ENCODE measurements at places on chromosomes 12 and 14. TPM values are rescaled to one million over a fixed set of nuclear protein-coding genes. Genes with fewer than 3 reads are reported as not detected.
A peak's percentile ranks its signal among the peaks of the same experiment; 100 is the strongest.

DNA sequence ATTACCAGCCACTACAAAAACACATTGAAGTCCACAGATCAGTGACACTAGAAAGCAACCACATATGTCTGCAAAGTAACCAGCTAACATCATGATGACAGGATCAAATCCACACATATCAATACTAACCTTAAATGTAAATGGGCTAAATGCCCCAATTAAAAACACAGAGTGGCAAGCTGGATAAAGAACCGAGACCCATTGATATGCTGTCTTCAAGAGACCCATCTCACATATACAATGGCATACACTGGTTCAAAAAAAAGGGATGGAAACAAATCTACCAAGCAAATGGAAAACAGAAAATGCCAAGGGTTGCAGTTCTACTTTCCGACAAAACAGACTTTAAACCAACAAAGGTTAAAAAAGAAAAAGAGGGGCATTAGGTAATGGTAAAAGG lies 307.7 kb downstream of the GPHN start:
- H3K36me3 ChIP-seq = peaks cover 30% of the 10 kb centered on the region
- H3K27me3 ChIP-seq = no peaks in the 10 kb centered on the region
- no peaks in the 10 kb centered on the region for H3K4me1 ChIP-seq
- H3K27ac ChIP-seq = no peak overlapping the region

Gene SH2B3
- total RNA-seq = 36.4 TPM

Gene PELI2
- total RNA-seq = 15.0 TPM

Gene AKAP5
- 3.4 TPM for total RNA-seq

DNA sequence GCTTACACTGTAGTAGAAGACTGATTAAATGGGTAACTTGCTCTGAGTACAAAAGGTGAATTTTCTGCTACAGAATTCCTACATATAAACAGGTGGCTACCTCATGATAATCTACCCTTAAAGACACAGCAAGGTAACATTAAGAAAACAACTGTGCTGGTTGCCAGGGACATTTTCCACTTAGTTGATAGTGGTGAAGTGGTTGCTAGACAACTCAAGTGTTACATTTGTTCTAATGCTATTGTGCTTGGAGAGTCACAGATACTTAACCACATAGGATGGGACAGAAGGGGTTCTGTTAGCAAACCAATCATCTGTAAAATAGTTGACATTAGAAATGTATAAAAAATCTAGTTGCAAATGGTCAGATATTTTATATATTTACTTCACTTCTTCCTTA lies 870.3 kb upstream of the SEL1L start:
- H3K4me3 ChIP-seq = no peak overlapping the region
- no peak overlapping the region for H3K27ac ChIP-seq
- no peaks in the 10 kb centered on the region for H3K4me1 ChIP-seq
- no peak for DNase-seq
- no peaks in the 10 kb centered on the region for H3K27me3 ChIP-seq

Gene CIROP
- not detected for total RNA-seq

DNA sequence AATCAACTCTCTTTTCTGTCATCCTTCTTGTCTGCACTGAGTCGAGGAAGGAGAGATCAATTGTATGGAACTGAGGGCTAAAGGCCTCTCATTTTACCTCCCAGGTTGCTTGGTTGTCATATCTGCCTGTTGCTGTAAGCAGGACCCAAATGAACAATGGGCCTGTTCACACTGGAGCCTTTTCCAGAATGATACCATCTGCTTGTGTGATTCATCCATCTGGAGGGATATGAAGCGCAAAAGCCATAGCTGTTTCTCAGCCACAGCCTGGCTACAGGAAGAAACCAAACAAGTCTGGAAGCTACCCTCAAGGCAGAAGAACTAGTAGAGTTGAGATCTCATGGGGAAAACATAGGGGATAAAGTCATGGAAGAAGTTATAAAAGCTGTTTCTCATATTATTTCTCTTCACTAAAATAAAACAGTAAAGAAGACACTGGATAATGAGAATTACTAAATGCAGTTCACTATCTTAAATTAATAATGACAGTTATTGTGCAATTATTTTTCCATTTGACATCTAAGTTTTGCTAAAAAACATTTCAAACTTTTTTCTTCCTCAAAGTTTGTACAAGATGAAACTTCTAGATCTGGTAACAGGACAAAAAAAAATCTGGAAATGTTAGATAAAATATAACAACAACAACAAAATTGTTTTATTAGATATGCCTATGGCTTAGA lies 106.3 kb downstream of the SPTSSA start:
- no peak overlapping the region for H3K4me3 ChIP-seq
- peaks cover 23% of the 10 kb centered on the region for H3K4me1 ChIP-seq
- no peaks in the 10 kb centered on the region for H3K36me3 ChIP-seq
- H3K27me3 ChIP-seq = no peaks in the 10 kb centered on the region

Gene FGF6
- not detected for total RNA-seq

GRCh38 chr14:60981633-60982455 lies 799 bp downstream of the SLC38A6 start:
- no peak overlapping the region for H3K4me3 ChIP-seq
- H3K4me1 ChIP-seq = peaks cover 44% of the 10 kb centered on the region
- no peak overlapping the region for H3K27ac ChIP-seq
- DNase-seq = no peak
- no peaks in the 10 kb centered on the region for H3K27me3 ChIP-seq

Gene SLC41A2
- 24.4 TPM for total RNA-seq

Gene CCDC197
- not detected for total RNA-seq

DNA sequence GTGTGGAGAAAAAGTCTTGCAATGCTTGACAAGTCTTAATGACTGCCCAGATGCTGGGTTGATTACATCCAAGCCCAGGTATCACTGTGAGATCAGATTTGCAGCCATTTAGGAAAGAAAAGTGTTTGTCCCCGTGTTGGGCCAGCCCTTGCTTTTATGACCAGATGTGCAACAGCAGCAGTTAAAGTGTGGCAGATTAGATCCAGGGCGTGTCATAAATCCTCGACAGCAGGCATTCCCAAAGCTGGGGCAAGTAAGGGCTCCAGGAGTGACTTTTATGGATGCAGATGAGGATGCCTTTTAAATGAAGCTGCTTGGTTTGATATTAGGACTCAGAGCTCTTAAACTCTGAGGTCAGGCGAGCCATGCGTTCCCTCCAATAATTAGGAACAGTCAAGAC lies 1.7 kb downstream of the SMOC1 start:
- H3K4me1 ChIP-seq = peaks cover 2% of the 10 kb centered on the region
- no peak for DNase-seq
- no peaks in the 10 kb centered on the region for H3K36me3 ChIP-seq
- no peak overlapping the region for H3K27ac ChIP-seq
- peaks cover 53% of the 10 kb centered on the region for H3K27me3 ChIP-seq
- no peak overlapping the region for H3K4me3 ChIP-seq

- H3K36me3 ChIP-seq = peaks cover 51% of the 10 kb centered on the region
- H3K27ac ChIP-seq = peak overlapping the region; percentile 28
- no peak for DNase-seq
- H3K4me1 ChIP-seq = peaks cover 10% of the 10 kb centered on the region
- no peaks in the 10 kb centered on the region for H3K27me3 ChIP-seq
Observed at GRCh38 chr12:71639341-71639760, 24.3 kb downstream of the ZFC3H1 start.

GRCh38 chr12:114090211-114090610 lies 124.1 kb upstream of the RBM19 start:
- no peaks in the 10 kb centered on the region for H3K36me3 ChIP-seq
- no peak for DNase-seq
- no peaks in the 10 kb centered on the region for H3K4me1 ChIP-seq
- H3K27me3 ChIP-seq = no peaks in the 10 kb centered on the region
- no peak overlapping the region for H3K4me3 ChIP-seq

DNA sequence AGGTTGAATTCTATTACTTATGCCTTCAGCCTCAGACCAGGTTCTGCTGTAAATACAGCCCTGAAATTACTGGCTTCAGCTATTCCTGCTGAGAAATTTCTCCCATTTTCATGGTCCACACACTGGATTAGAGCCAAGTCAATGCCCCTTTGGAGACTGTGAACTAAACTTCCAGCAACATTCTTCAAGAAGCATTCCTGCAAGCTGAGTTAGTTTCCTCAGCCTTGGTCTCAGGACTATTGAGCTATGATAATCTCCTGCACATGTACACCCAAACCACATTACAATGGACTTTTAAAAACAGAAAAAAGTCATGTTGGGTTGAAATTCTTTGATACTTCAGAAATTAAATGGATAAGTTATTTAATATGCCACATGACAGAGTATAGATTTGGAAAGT lies 58.0 kb upstream of the AVPR1A start:
- DNase-seq = no peak
- H3K4me1 ChIP-seq = peaks cover 7% of the 10 kb centered on the region
- H3K36me3 ChIP-seq = no peaks in the 10 kb centered on the region

DNA sequence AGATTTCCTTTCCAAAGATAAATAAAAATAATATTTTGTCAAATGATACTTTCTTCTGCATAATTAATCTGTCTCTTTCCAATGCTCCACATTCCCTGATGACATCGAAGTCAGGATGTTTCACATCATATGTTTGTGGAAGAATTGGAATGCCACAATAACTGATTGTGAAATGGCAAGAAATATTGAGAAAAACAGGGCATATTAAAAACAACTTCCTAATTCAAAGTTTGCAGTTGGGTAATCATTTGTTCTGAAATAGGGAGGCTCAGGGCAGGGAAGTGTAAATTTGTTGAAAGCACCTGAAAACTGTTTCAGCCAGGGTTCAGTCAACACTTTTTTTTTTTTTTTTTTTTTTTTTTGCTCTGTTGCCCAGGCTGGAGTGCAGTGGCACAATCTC lies 50.7 kb downstream of the BCAT1 start:
- DNase-seq = no peak
- peaks cover 46% of the 10 kb centered on the region for H3K4me1 ChIP-seq
- H3K27me3 ChIP-seq = no peaks in the 10 kb centered on the region
- no peak overlapping the region for H3K27ac ChIP-seq
- H3K4me3 ChIP-seq = no peak overlapping the region

GRCh38 chr12:101470939-101471338 lies 4.2 kb upstream of the SPIC start:
- no peak overlapping the region for H3K27ac ChIP-seq
- no peaks in the 10 kb centered on the region for H3K4me1 ChIP-seq
- DNase-seq = no peak

Gene OLR1
- not detected for total RNA-seq

Gene B4GALNT3
- 0.21 TPM for total RNA-seq

GRCh38 chr12:131134523-131135310 lies 181.0 kb downstream of the ADGRD1 start:
- no peak overlapping the region for H3K27ac ChIP-seq
- H3K27me3 ChIP-seq = no peaks in the 10 kb centered on the region
- no peaks in the 10 kb centered on the region for H3K36me3 ChIP-seq
- H3K4me1 ChIP-seq = peaks cover 9% of the 10 kb centered on the region
- DNase-seq = peak; percentile 46

DNA sequence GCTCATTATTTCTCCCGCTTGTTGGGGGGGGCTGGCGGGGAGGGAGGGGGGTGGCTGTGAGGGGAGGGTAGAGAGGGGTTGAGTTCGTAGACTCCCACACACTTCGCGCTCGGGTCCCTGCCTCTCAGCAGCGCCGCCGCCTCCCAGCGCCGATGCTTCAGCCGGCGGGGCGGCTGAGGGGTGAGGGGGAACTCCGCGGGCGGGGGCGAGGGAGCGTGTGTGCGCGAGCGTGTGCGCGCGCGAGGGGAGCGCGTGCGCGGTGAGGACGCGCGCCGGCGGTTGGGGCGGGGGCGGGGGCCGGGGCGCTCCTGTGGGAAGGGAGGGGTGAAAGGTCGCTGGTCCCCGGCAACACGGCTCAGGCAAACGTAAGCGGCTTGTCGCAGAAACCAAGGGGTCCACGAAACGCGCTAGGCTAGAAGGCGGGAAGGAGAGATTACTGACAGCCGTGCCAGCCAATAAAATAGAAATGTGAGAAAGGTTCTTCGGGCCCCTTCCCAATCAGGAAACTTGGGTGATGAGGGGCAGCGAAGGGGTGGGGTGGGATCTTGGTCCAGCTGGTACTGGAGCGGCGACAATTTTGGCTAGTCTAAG lies 343 bp upstream of the NOVA1 start:
- peak overlapping the region; percentile 2 for H3K27ac ChIP-seq
- peaks cover 50% of the 10 kb centered on the region for H3K27me3 ChIP-seq
- H3K4me1 ChIP-seq = peaks cover 13% of the 10 kb centered on the region
- peak; percentile 90 for DNase-seq

- no peak overlapping the region for H3K27ac ChIP-seq
- H3K27me3 ChIP-seq = no peaks in the 10 kb centered on the region
- H3K36me3 ChIP-seq = peaks cover 3% of the 10 kb centered on the region
- DNase-seq = no peak
- H3K4me1 ChIP-seq = no peaks in the 10 kb centered on the region
Observed at GRCh38 chr14:53902307-53902706, 54.3 kb downstream of the BMP4 start.

- no peaks in the 10 kb centered on the region for H3K36me3 ChIP-seq
- no peaks in the 10 kb centered on the region for H3K4me1 ChIP-seq
- H3K4me3 ChIP-seq = no peak overlapping the region
- no peak overlapping the region for H3K27ac ChIP-seq
- DNase-seq = no peak
- peaks cover 43% of the 10 kb centered on the region for H3K27me3 ChIP-seq
Observed at GRCh38 chr12:47458279-47458678, 247.6 kb downstream of the RPAP3 start.

- H3K36me3 ChIP-seq = no peaks in the 10 kb centered on the region
- no peak overlapping the region for H3K27ac ChIP-seq
- H3K27me3 ChIP-seq = peaks cover 5% of the 10 kb centered on the region
- no peak overlapping the region for H3K4me3 ChIP-seq
- peaks cover 38% of the 10 kb centered on the region for H3K4me1 ChIP-seq
Observed at GRCh38 chr14:21106176-21106497, 5.3 kb downstream of the TMEM253 start.

GRCh38 chr12:3882896-3883564 lies 9.8 kb upstream of the PARP11 start:
- H3K36me3 ChIP-seq = no peaks in the 10 kb centered on the region
- peaks cover 20% of the 10 kb centered on the region for H3K27me3 ChIP-seq
- H3K27ac ChIP-seq = no peak overlapping the region
- H3K4me1 ChIP-seq = peaks cover 5% of the 10 kb centered on the region

Gene MYH7
- total RNA-seq = not detected

Gene LALBA
- not detected for total RNA-seq

Gene PRIMA1
- total RNA-seq = not detected

DNA sequence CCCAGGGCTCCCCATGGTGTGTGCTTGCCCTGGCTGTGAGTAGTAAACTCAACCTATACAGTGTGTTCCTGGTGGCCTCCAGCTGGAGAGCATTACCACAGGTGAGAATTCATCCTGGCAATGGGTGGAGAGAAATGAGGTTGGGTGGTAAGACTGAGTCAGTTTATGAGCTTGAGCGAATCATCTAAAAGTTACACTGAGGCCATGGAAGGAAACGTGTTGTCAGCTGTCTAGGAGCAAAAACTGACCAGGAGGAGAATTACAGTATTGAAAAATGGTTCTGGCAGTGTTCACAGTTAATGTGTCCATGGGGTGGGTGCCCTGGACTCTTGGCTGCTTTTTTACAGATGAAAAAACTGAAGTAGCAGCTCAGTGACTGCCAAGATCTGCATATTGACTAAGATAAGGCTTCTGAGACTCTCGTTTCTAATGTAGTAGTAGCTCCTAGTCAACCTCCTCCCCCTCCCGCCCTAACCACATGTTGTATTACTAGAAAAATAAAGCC lies 202.0 kb upstream of the AMIGO2 start:
- no peak overlapping the region for H3K4me3 ChIP-seq
- peak overlapping the region; percentile 72 for H3K27ac ChIP-seq
- DNase-seq = no peak
- H3K36me3 ChIP-seq = no peaks in the 10 kb centered on the region
- H3K27me3 ChIP-seq = no peaks in the 10 kb centered on the region
